ENCODE measurements at places on chromosomes 5 and 9.

DNA sequence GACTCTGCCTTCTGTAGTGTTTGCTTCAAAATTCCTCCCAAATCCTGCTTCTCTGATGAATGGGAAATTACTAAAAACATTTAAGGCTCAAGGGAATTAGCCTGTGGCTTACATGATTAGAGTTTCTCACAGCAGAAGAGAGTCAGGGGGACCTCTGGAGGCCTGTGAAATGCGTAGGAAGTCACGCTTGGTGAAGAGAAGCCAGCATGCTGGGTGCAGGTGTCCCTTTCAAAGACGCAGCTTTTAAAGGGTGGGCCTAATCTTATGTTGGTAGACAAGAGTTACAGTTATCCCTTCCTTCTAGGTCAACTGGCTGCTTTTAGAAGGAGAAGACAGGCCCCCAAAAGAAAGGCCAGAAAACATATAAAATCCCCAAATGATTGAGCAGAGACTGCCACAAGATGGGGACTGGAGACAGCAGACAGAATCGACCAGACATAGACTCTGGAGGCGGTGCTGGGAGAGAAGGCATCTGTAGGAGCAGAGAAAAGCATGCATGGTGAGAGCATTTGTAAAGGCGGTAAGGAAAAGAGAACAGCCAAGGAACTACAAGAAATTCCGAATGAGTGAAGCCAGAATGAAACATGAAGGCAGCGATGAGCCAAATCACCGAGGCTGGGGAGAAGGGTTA, 42.3 kb downstream of the B4GALT1 start:
- no peak for DNase-seq

DNA sequence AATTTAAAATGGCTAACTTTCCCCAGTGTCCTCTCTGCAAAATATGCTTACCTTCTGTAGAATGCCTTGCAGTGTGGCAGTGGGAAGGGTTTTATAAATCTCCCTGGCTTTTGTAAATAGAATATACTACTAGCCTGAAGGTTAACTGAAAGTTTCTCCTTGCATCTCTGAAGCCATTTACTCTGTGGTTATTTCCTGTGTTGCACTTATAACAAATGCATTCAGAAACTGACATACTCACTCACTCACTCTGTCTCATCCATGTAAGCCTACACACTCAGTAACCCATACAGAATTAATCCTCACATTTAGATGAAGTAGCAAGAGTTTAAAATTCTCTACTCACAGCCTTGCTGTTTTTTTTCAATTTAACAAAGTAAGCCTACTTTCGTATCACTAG, 87.1 kb upstream of the SH3GL2 start:
- DNase-seq = no peak

DNA sequence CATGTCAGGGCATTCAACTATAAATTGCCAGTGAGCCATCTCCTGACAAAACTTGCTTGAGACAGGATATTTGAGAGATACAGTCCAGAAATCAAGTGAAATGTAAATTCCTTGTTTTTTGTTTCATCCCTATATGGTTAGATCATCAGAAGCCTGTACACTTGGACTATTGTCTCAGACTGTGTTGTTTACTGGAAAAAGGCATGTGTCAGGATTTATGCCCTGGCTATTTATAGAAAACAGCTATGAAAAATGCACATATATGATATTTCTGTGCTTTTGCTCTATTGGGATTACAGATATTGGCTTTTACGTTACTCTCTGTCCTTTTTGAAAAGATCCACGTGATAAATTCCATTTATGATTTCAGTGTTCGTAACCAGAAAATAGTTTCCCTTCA, 44.2 kb downstream of the IL31RA start:
- no peak for DNase-seq

GRCh38 chr9:107883496-107884124, 394.0 kb upstream of the KLF4 start:
- no peak for DNase-seq

- no peak for DNase-seq
These were observed 1021.9 kb downstream of the CDH12 start for GRCh38 chr5:21831145-21831787.

- no peak for DNase-seq
These were observed 1.9 kb downstream of the DAPK1 start for GRCh38 chr9:87499424-87500017.

DNA sequence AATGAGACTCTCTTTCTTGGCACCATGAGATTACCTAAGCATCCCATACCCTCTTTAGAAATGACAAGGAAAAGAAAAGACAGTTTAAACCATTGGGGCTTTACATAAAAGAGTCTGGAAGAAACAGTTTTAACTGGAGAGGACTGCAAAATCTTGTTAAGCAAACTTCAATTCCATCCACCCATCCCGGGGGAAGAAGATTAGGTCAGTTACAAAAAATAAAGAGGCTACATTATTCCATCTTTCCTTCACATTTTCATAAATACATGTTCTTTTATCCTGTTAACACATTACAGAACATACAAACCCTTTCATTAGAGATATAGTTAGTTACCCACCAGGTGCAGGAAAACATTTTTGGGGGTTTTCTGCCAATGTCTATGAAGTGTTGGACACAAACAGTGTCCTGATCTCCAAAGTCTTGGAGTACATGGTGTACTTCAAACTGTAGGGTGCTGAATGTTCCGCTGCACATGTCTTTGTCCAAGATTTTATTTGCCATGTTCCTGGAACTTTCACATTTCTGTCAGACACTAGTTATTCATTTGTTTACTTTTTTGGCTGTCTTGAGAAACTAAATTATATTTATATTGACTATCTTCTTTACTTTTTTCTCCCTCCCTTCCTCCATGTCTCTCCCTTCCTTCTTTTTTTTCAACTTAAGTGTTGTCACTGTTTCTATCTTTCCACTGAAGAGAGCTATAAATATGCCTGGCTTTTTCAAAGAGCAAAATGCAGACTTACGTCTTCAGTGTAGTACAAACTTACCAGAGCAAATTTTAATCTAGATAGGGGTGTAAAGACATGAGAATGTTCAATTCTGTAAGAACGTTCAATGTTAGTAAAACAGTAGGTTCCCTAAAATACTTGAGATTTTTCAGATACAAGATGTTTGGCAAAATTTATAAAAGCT, 410.9 kb upstream of the PRR16 start:
- no peak for DNase-seq

DNA sequence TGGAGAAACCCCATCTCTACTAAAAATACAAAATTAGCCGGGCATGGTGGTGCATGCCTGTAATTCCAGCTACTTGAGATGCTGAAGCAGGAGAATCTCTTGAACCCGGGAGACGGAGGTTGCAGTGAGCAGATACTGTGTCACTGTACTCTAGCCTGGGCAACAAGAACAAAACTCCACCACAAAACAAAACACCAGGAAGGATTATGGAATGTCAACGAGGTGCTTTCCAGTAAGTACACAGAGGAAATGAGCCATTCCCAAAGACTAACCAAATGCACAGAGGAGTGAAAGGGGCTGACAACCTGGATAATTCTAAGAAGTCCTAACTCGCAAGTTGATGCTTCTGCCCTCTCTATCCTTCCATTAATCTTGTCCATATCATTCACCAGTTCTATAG, 126.1 kb upstream of the RETREG1 start:
- no peak for DNase-seq

DNA sequence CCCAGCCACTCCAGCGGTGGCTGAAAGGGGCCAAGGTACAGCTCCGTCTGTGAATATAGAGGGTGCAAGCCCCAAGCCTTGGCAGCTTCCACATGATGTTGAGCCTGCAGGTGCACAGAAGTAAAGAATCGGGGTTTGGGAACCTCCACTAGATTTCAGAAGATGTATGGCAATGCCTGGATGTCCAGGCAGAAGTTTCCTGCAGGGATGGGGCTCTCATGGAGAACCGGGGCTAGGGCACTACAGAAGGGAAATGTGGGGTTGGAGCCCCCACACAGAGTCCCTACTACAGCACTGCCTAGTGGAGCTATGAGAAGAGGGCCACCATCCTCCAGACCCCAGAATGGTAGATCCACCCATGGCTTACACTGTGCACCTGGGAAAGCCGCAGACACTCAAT, 23.2 kb downstream of the CCDC125 start:
- no peak for DNase-seq

DNA sequence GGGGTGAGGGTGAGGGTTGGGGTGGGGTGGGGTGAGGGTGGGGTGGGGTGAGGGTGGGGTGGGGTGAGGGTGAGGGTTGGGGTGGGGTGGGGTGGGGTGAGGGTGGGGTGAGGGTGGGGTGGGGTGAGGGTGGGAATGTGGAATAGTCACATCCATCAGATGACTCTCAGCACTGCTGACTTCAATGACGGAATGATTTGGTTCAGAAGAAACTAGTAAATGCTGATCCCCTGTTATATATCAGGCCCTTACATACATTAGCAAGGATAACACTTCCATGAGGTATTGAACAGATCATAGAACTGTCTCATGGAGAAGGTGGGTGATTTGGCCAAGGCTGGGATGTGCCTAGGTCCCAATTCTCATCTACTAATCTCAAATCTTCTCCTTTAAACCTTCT, 24.5 kb upstream of the C5orf47 start:
- DNase-seq = no peak

GRCh38 chr5:77641397-77641943, 3.0 kb upstream of the OTP start:
- DNase-seq = no peak

DNA sequence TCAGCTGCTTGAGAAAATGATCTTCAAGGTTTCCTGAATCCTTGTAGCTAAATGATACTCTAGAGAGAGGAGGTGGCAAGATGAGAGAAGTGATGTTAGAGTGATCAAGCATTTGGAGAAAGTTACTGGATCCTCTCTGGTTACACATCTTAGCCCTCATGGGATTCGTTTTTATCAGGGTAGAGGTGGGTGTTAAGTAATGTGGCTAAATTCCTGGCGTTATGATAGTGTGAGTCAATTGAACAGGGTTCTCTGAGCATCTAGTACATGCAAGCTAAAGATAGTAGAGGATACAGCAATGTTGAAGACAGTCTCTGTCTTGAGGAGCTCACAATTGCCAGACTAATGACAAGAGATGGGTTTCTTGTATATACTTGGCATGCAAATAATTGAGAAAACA, 123.7 kb downstream of the PSD2 start:
- no peak for DNase-seq
